ENCODE measurements at places on chromosomes 12 and 14. TPM values are rescaled to one million over a fixed set of nuclear protein-coding genes. Genes with fewer than 3 reads are reported as not detected.

Gene RFX4
- not detected for polyA plus RNA-seq

Gene MUCL1
- polyA plus RNA-seq, result not detected

Gene FLRT2
- not detected for polyA plus RNA-seq

Gene SPRYD4
- polyA plus RNA-seq, result 1.3 TPM

Gene RASSF8
- polyA plus RNA-seq, result not detected

Gene IL31
- not detected for polyA plus RNA-seq

Gene SLC25A21
- polyA plus RNA-seq, result not detected

Gene MOAP1
- 53.8 TPM for polyA plus RNA-seq

Gene TCP11L2
- 35.1 TPM for polyA plus RNA-seq

Gene DHRS2
- polyA plus RNA-seq, result not detected

Gene ZC3H10
- 2.9 TPM for polyA plus RNA-seq

Gene SLC41A2
- polyA plus RNA-seq, result 0.83 TPM

Gene SPRYD3
- 30.4 TPM for polyA plus RNA-seq

Gene ACSM4
- polyA plus RNA-seq, result not detected

Gene DNAI7
- polyA plus RNA-seq, result not detected

Data from IgD-negative memory B cell (primary cell).